ENCODE measurements at places on chromosomes 7 and 10.

DNA sequence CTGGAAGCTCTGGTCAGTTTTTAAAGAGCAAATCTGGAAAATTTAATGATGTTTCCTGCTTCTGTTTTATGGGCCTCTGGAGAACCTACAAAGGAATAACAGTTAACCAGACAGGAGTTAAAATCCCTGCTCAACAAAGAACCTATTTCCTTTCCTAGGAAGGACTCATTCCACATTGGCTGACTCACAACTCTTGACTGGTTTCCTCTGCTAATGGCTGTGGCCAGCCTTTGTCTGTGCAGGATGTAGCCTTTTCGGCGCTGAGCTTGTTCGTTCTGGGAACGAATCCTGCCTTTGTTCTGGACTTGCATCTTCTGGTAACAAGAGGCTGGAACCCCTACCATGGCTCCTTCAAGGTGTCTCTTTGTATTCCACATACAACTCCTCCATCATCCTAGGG, 112.8 kb upstream of the PDCD4 start:
- no peak for DNase-seq

- no peak for DNase-seq
These were observed 542.6 kb upstream of the LRRN3 start for GRCh38 chr7:110548372-110548771.

GRCh38 chr7:77537136-77537777, at the start of gene PTPN12:
Gene PTPN12, plus strand, starts transcription at chr7:77537295. Its CDS starts 252 bp downstream, at chr7:77537547.
- DNase-seq, result peak; percentile 34

DNA sequence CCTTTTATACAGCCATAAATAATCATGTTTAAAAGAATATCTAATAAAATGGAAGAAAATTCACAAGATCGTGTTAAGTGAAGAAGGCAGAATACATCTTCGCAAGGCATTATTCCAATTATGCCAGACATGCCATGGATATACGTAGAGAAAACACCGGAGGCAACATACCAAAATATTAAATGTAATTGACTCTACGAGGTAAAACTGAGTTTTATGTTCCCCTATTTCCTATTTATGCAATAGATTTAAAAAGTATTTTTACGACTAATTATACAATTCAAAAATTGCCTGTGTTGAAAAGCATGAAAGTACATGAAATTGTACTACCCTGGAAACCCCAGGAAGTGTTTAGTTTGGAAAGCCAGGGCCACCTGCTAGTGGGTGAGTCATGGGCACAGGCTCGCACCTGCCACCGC, 936 bp upstream of the REPIN1 start:
- no peak for DNase-seq

- DNase-seq, result no peak
These were observed 881.0 kb upstream of the LRRN3 start for GRCh38 chr7:110209884-110210283.

DNA sequence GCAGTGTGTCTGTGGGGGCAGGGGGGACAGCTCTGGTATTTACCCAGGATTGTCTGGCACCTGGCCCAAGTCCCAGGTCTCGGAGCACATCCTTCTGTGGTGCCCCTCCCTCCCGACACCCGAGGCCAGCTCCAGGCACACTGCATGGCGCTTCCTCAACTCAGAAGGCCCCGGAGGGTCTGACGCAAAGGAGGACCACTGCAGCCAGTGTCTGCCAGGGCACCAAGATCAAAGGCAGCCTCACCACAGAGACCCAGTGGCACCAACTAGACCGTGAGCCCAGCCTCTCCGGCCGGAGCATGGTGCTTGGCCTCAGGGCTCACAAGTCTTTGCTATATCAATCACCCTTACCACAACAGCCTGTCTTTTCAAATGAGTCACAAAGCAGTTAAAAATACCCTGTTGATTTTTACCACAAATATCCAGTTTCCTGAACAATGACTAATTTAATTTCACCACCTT, 99.3 kb upstream of the DDC start:
- DNase-seq, result no peak

GRCh38 chr7:28355635-28356319, 56.5 kb upstream of the CREB5 start:
- no peak for DNase-seq

- DNase-seq, result no peak
These were observed 402.9 kb downstream of the MAGI2 start for GRCh38 chr7:79050603-79051002.

- no peak for DNase-seq
These were observed 10.6 kb upstream of the LAMTOR4 start for GRCh38 chr7:100137851-100138760.

- peak; percentile 67 for DNase-seq
These were observed 27.9 kb upstream of the LOXL4 start for GRCh38 chr10:98295907-98296306.

- DNase-seq, result no peak
These were observed 187.4 kb upstream of the TMEM72 start for GRCh38 chr10:44723619-44724325.

DNA sequence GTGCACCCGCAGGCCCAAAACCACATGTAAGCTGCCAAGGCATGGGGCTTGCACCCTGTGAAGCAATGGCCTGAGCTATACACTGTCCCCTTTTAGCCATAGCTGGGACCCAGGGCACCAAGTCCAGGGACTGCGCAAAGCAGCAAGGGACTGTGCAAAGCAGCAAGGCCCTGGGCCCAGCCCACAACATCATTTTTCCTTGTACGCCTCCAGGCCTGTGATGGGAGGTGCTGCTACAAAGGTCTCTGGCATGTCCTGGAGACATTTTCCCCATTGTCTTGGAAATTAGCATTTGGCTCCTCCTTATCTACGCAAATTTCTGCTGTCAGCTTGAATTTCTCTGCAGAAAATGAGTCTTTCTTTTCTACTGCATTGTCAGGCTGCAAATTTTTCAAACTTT, 24.8 kb downstream of the ARHGAP19 start:
- DNase-seq, result no peak

DNA sequence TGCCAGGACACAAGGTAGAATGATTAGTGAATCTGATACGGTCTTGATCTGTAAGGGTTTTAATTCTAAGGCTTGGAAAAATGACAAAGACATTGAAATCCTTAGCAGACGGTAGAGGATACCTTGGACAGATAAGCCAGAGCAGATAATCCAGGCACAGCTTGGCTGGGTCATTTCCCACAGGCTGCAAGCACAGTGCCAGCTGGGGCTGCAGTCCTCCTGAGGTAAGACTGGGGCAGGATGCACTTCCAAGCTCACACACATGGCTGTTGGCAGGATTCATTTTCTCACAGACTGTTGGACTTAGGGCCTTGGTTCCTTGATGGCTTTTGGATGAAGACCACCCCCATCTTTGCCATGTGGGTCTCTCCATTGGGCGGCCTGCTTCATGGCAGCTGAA, 63.2 kb upstream of the BMPER start:
- peak; percentile 40 for DNase-seq

DNA sequence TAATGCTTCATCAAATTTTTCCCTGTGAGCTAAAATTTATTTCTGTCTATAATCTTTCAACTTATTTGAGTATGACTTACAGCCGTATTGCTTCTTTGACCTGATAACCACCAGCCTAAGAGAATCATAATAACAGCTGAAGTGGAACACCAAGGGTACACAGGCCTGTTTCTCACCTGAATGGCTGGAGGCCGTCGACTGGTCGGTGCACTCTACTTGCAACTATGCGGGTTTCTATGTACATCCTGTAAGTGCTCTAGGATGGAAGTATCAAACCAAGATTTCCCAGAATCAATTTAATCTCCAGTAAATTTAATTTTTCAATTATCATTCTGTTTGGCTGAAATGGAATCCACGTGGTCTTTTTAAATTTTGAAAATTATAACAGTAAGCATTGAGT, 504.8 kb upstream of the PHF14 start:
- no peak for DNase-seq

DNA sequence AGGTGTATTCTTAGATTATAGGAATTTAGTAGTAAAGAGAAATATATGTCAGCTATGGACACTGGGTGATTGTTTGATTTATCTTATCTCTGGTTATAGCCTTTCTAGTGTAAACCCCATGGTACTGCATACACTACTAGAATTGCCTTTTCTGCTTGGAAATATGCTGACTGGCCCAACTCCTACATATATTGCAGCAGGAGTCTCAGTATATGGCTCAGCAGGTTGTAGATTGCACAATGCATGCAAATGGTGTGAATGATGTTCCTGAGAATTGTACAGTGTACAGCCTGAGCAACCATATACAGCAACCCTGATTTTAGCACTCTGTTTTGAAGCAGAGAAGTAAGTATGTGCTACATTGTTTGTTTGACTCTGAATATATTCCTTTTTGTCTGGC, 153.4 kb upstream of the NPY start:
- no peak for DNase-seq

DNA sequence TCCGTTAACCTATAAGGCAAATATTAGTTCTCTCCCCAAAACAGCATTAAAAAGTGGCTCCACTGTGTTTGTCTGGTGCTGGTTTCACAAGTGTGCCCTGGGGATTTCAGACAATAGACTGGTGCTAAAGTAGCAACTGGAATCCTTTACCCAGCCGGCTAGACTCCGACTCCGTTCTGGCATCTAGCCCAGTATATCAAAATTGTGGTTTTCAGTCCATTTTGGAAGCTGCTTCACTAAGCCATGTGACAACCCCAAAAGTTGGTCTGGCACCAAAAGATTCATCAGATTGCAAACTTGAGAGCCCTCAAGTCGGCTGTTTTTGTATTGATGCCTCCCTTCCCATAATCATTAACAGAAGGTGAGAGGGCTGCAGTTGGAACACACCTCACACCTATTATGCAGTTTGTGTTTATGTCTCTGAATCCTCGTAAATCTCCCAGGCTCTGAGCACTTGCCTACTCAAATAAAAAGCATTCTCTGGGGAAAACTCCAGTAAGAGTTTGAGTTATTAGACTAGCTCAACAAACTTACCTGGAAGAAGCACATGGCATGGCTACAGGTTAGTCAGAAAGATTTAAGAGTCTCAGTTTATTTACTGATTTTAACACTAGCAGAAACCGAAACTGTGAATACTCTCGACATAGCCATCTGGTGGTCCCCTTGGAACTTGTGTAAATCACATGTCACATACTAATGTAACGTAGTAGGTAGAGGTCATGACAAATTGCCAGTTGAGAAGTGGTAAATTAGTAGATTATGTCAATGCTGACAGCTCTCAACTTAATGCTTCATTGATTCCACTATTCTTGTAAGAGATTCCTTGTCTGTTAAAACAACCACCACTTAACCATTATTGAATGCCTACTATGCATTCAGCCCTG, 14.8 kb upstream of the WNT16 start:
- DNase-seq, result no peak

DNA sequence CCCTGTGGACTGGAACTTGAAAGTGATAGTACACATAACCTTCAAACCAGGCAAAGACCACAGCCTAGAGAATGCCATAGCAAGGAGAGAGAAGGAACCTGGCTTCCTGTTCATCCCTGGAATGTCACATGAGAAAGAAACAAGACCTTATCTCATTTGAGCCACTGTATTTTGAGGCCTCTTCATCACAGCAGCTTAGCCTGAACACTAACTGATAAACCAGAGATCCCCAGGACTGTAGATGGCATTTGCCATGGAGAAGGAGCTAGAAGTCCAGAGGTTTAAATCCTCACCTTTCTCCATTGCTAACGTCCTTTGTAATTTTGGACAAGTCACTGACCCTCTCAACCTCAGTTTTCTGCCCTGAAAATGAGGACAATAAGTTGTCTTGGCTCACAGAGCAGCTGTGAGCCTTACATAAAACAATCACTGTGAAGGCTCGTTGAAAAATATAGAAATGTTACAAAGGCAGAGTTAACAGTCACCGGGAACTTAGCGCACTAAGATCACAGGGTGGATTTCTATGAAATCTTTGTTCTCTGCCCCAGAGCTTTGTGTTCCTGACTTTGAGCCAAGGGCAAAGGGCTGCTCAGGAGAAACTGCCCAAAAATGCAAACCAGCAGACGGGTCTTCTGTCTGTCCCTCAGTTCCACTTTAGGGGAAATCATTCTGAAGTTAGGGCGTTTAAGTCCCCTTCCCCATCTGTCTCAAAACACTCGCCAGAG, 197.0 kb downstream of the USP6NL start:
- DNase-seq, result no peak

DNA sequence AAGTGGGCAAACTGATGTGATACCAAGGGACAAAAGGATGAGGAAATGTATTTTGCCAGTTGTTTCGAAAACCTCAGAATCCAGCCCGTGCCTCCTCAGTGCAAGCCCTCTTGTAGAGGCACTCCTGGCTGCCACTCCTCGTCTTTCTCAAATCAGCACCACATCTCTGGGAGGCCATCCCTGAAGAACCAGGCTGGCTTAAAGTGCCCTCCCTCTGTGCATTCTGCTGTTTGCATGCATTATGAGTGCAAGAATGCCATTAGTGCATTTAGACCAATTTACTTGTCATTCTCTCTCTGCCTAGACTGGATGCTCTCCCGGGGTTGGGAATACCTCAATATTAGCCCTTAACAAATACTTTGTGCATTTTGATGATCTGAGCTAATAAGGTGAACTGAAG, 19.9 kb upstream of the FAM180A start:
- no peak for DNase-seq

All from cerebellar cortex (tissue), 1 donor.